ENCODE measurements at places on chromosomes 2 and 18.

DNA sequence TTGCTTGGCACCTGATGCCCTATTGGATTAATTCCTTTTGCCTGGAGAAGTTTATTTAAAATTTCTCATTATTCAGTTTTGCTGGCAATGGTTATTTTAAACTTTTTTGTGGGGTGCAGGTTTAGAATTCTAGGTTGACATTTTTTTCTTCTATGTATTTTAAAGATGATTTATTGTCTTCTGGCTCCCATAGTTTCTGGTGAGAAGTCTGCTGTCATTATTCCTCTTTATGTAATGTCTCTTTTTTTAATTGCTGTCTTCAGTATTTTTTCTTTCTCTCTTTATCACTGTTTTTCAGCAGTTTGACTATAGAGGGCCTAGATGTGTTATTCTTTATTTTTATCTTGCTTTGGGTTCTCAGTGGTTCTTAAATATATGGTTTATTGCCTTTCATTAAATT lies 182.2 kb upstream of the STON1 start:
- no peak for DNase-seq
- H3K4me3 ChIP-seq = no peak overlapping the region
- H3K27ac ChIP-seq = peak overlapping the region; percentile 7
- H3K27me3 ChIP-seq = no peaks in the 10 kb centered on the region

GRCh38 chr2:215436705-215437565 lies 1.1 kb upstream of the FN1 start:
- no peak overlapping the region for H3K27ac ChIP-seq
- DNase-seq = no peak
- H3K27me3 ChIP-seq = peaks cover 71% of the 10 kb centered on the region
- H3K4me3 ChIP-seq = peak overlapping the region; percentile 80

GRCh38 chr2:11379558-11379957 lies 35.1 kb upstream of the ROCK2 start:
- H3K27me3 ChIP-seq = no peaks in the 10 kb centered on the region
- H3K4me3 ChIP-seq = no peak overlapping the region
- no peaks in the 10 kb centered on the region for H3K36me3 ChIP-seq

DNA sequence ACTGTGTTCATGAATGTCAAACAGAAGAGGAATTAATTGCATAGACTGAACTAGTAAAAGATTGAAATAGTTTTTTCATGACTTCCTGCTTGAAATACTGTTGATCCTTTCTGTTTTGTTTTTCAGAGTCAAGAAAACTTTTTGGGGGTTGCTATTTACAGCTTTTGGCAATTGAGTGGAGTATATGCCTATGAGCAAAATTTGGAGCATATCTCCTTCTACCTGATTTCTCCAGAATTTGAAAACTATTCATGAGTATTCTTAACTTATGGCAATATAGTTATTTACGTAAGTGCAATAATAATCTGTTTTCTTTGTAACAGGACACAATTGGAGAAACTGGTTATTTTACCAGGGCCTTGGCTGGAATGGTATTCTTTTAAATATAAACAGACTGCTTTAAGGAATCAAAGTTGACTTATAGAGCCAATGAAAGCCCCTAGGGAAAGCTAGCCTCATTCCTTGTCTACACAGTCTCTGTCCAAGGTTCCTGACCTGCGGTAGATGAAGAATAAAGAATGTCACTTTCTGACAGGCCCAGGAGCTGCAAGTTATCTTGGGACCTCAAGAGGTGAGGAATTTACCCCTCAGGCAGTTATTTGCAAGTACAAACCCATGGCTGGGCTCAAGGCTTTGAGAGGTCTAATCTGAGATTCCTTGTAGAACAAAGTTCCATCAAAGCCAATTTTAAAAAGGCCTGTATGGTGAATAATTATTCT lies 193.5 kb upstream of the NDUFV2 start:
- no peaks in the 10 kb centered on the region for H3K27me3 ChIP-seq
- H3K4me3 ChIP-seq = no peak overlapping the region
- H3K27ac ChIP-seq = no peak overlapping the region
- H3K4me1 ChIP-seq = no peaks in the 10 kb centered on the region
- no peaks in the 10 kb centered on the region for H3K36me3 ChIP-seq

- H3K4me3 ChIP-seq = no peak overlapping the region
- peaks cover 25% of the 10 kb centered on the region for H3K4me1 ChIP-seq
- no peaks in the 10 kb centered on the region for H3K27me3 ChIP-seq
- DNase-seq = no peak
- no peaks in the 10 kb centered on the region for H3K36me3 ChIP-seq
These were observed 3.7 kb downstream of the FBXO48 start for GRCh38 chr2:68463287-68463877.

GRCh38 chr2:233061591-233062450 lies 1.7 kb downstream of the INPP5D start:
- peak; percentile 23 for DNase-seq
- H3K27ac ChIP-seq = peak overlapping the region; percentile 88
- H3K4me3 ChIP-seq = peak overlapping the region; percentile 91
- no peaks in the 10 kb centered on the region for H3K27me3 ChIP-seq
- peaks cover 38% of the 10 kb centered on the region for H3K4me1 ChIP-seq

DNA sequence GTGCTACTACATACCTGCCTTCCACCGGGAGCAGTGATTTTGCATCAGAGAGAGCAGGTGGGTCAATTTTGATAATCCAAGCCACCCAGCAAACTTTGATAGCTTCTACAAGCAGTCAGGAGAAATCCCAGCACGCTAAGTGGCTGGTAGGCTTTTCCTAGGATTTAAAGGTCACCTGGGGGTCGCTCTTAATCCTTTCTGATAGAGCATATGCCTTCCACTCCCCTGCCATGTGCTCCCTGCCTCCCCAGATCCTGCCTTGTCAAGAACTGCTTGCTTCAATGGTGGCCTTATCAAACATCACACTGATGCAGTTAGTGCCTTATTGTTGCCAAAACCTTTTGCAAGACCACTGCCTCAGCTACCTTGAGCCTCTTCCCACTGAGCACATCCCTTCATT lies 462.3 kb upstream of the MEX3C start:
- no peaks in the 10 kb centered on the region for H3K4me1 ChIP-seq
- H3K27ac ChIP-seq = no peak overlapping the region
- DNase-seq = no peak
- no peak overlapping the region for H3K4me3 ChIP-seq
- H3K36me3 ChIP-seq = no peaks in the 10 kb centered on the region

DNA sequence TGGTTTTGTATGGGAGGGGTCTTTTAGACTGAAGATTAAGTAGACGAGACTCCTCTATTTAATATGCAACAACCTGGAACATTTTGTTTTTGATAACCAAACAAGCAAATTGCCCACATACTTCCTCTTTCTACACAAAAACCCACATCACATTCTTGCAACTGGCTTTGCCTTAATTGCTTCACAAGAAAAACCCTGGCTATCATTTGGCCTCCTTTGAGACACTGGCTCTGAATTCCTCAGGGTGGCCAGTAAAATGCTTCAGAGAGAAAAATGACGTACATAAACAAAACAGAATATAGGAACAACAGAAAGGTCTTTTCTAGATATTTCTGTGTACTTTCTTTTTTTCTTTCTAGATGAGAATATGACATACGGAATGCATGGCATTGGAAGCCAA lies 103.0 kb downstream of the TRIB2 start:
- H3K4me1 ChIP-seq = peaks cover 4% of the 10 kb centered on the region
- H3K36me3 ChIP-seq = no peaks in the 10 kb centered on the region
- DNase-seq = no peak
- peaks cover 19% of the 10 kb centered on the region for H3K27me3 ChIP-seq

DNA sequence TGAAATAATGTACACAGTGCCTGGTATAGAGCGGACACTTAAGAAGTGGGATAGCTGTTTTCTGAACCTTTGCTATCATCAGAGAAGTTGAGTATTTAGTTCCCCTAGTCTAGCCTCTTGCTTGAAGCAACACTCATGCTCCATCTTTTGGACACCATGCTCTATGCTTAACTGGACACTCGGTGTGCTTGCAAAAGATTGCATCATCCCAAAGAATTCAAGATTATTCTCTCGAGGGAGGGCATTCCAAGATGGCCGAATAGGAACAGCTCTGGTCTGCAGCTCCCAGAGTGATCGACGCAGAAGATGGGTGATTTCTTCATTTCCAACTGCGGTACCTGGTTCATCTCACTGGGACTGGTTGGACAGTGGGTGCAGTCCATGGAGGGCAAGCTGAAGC lies 143.9 kb upstream of the FSHR start:
- no peaks in the 10 kb centered on the region for H3K36me3 ChIP-seq
- no peak for DNase-seq
- H3K27me3 ChIP-seq = no peaks in the 10 kb centered on the region
- H3K4me3 ChIP-seq = no peak overlapping the region

GRCh38 chr2:152071092-152071491 lies 27.8 kb downstream of the CACNB4 start:
- no peaks in the 10 kb centered on the region for H3K36me3 ChIP-seq
- H3K27me3 ChIP-seq = peaks cover 4% of the 10 kb centered on the region

DNA sequence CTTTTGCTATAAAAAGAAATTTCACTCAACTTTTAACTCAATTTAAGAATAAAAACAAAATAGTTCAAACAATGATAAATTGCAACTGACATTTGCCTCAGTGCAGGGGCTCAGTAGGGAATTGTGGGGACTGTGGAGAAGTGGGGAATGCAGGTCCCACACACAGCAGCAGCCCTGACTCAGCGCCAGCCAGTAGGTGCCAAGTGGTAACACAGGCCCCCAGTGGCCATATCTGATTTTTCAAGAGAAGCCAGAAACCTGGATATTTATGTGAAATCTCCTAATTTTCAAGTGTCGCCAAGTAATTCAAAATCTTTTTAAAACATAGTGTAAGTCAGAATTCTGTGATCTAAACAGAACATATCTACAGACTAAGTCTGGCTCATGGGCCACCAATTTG lies 186.3 kb downstream of the EN1 start:
- H3K4me1 ChIP-seq = no peaks in the 10 kb centered on the region
- no peak overlapping the region for H3K27ac ChIP-seq
- H3K4me3 ChIP-seq = no peak overlapping the region
- H3K27me3 ChIP-seq = no peaks in the 10 kb centered on the region
- no peaks in the 10 kb centered on the region for H3K36me3 ChIP-seq
- no peak for DNase-seq

DNA sequence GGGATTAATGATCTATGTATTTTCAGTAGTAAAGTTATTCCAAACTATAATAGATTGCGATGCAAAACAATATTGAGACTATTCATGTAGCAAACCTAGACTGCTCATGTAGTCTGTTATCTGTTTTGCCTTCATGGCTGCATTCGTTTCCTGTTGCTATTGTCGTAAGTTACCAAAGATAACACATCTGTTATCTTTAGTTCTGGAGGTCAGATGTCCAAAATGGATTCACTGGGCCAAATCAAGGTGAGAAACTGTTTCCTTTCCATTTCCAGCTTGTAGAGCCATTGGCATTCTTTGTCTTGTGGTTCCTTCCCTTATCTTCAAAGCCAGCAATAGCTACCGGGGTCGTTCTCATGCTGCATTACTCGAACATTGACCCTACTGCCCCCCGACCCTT lies 20.9 kb downstream of the ITGAV start:
- no peaks in the 10 kb centered on the region for H3K27me3 ChIP-seq
- peaks cover 2% of the 10 kb centered on the region for H3K4me1 ChIP-seq
- no peak for DNase-seq
- peaks cover 11% of the 10 kb centered on the region for H3K36me3 ChIP-seq
- H3K4me3 ChIP-seq = no peak overlapping the region

GRCh38 chr2:197965756-197966155 lies 161.4 kb downstream of the PLCL1 start:
- H3K36me3 ChIP-seq = peaks cover 17% of the 10 kb centered on the region
- no peak for DNase-seq
- no peak overlapping the region for H3K4me3 ChIP-seq
- no peak overlapping the region for H3K27ac ChIP-seq
- H3K4me1 ChIP-seq = peaks cover 10% of the 10 kb centered on the region
- no peaks in the 10 kb centered on the region for H3K27me3 ChIP-seq

DNA sequence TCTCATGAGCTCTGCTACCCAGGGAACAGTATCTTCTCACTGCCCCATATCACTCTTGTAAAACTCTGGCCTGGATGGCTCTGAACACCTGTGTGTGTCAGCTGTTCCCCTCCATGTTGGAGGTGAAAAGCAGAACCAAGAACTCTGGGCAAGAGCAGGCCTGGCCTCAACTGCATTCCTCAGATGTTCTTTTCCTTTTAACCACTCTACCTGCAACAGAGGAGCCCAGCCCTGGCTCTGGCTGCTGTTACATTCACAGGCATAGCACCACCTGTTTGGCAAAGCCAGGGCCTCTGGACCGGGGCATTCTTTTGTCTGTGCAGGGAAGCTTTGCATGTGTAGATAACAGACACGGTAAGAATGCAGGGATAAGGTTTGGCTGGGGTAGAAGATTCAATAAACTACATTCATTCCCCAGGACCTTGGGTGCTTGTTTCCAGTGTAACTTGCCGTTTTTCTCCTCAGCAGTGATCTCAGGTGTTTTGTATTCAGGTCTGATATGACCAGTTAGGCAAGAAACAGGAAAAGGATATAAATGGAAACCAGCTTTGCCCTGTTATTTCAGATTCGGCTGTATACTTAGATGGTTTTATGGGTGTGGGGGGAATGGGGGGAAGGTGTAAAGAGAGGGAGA lies 95.1 kb downstream of the SPTBN1 start:
- DNase-seq = no peak
- H3K27me3 ChIP-seq = no peaks in the 10 kb centered on the region
- no peak overlapping the region for H3K4me3 ChIP-seq
- H3K36me3 ChIP-seq = no peaks in the 10 kb centered on the region

GRCh38 chr18:49612515-49613033 lies 50.7 kb downstream of the LIPG start:
- no peak for DNase-seq
- peaks cover 13% of the 10 kb centered on the region for H3K27me3 ChIP-seq
- no peak overlapping the region for H3K27ac ChIP-seq
- H3K36me3 ChIP-seq = no peaks in the 10 kb centered on the region
- H3K4me1 ChIP-seq = no peaks in the 10 kb centered on the region
- H3K4me3 ChIP-seq = no peak overlapping the region

- no peaks in the 10 kb centered on the region for H3K4me1 ChIP-seq
- DNase-seq = no peak
- H3K27me3 ChIP-seq = peaks cover 25% of the 10 kb centered on the region
- no peaks in the 10 kb centered on the region for H3K36me3 ChIP-seq
- no peak overlapping the region for H3K27ac ChIP-seq
- no peak overlapping the region for H3K4me3 ChIP-seq
These were observed 201.6 kb upstream of the PARD3B start for GRCh38 chr2:204343685-204344084.

DNA sequence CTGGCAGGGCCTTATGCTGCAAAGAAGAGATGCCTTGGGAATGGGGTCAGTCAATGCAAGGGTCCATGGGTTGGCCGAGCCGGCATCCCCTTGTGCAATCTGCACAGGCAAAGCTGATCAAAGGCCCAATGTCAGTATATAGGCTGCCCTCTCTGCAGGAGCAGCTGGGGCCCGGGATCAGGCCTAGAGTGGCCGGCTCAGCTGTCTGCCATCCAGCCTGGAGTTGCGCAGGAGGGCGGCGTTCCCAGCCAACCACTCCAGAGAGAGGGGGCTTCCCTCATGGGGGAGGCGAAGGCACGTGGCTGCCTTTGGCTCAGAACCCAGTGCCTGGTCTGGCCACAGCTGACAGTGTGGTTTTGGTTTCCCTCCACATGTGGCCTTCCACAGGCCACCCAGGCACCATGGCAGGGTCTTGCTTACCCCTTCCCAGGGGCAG lies 3.9 kb downstream of the INPP5D start:
- H3K36me3 ChIP-seq = peaks cover 54% of the 10 kb centered on the region
- peaks cover 48% of the 10 kb centered on the region for H3K4me1 ChIP-seq
- peak overlapping the region; percentile 91 for H3K4me3 ChIP-seq

- DNase-seq = no peak
- H3K4me3 ChIP-seq = peak overlapping the region; percentile 98
- peaks cover 28% of the 10 kb centered on the region for H3K36me3 ChIP-seq
These were observed 734 bp downstream of the SLC25A12 start for GRCh38 chr2:171893196-171893823.

- DNase-seq = no peak
- peaks cover 6% of the 10 kb centered on the region for H3K36me3 ChIP-seq
- H3K4me1 ChIP-seq = peaks cover 13% of the 10 kb centered on the region
- H3K27ac ChIP-seq = no peak overlapping the region
These were observed 6.3 kb downstream of the EXOC6B start for GRCh38 chr2:72819501-72819900.
